H1 (cell line): ENCODE measurements at places on chromosomes 13 and 19. TPM values are rescaled to one million over a fixed set of nuclear protein-coding genes. Genes with fewer than 3 reads are reported as not detected.

HRC gene
- 2.6 and 6.8 TPM in 2 replicates for polyA plus RNA-seq

CAPS gene
- polyA plus RNA-seq = 2.4 and 4.2 TPM in 2 replicates

CBLC gene
- polyA plus RNA-seq = 35.7 and 53.4 TPM in 2 replicates

DNA sequence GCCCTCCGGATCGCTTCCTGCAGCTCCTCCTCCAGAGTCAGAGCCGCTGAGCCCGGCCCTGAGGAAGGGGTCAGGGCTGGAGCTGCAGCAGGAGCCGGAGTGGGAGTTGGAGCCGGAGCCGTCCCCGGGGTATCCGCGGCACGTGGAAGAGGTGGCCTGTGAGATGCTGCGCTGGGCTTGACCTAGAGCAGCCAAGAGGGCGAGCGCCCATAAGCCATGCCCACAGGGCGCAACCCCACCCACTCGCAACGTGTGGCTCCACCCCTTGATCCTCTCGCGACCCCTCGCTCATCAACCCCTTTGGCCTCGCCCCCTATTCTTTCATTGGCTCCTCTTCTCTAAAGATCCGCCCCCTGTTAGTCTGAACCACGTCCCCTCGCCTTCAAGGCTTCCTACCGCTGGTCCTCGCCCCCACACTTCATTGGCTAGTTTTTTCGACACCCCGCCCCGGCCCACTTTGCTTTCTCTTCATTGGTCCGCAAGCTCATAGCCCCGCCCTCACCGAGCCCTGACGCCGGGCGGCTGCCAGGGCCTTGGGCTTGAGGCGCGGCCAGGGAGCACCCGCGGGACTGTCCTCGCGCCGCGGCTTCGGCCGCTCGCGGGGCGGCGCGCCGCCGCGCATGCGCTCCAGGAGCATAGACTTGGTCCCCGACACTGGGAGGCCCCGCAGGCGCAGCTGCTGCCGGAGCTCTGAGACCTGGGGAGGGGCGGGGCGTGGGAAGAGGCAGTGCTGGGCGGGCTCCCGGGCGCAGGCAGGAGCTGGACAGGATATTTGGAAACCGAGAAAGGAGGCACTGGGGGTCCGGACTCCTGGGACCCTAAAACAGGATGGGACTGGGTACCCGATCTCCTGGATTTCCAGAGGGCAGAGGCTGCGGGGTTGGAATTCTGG lies 5.4 kb downstream of the MAMSTR start:
- peaks cover 7% of the 10 kb centered on the region for H3K4me1 ChIP-seq
- no peaks in the 10 kb centered on the region for H3K36me3 ChIP-seq
- peak overlapping the region; percentile 86 for H3K4me3 ChIP-seq

DNA sequence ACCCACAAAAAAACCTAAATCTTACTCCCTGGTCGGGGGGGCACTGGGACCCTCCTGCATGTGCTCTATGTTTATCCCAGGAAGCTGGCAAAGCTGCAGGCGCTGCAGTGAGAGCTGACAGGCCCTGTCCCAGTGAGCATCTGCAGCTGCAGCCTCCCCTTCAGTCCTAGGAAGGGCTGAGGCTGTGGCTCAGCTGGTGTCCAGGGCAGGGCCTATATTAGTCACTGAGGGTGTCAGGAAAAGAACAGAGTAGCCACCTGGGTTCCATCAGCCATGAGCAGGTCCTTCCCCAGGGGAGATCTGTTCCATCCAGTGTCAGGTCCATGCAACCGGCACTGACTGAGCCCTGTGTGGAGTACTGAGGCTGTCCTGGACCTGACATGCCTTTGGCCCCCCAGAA lies 120.5 kb downstream of the TNFRSF19 start:
- H3K27ac ChIP-seq = no peak overlapping the region
- no peak for DNase-seq
- no peaks in the 10 kb centered on the region for H3K4me1 ChIP-seq
- no peaks in the 10 kb centered on the region for H3K27me3 ChIP-seq
- H3K36me3 ChIP-seq = no peaks in the 10 kb centered on the region
- no peak overlapping the region for H3K4me3 ChIP-seq

DNA sequence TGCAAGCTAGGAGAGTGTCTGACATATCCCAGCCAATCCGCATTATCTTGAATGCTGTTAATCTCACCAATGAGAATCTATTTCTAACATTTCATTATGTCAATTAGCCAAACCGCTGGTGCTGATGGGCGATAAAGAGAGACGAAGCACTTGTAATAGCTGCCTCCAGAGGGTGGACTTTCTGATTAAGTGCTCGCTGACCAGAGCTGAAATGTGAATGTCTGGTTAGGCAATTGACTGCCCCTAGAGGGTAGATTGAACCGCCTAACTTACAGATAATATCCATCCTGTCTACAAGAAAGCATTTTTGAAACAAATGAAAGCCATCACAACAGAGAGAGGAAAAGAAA lies 552 bp upstream of the GRWD1 start:
- no peaks in the 10 kb centered on the region for H3K4me1 ChIP-seq
- H3K4me3 ChIP-seq = peak overlapping the region; percentile 92
- H3K27ac ChIP-seq = peak overlapping the region; percentile 62; the same call in 1 of the 2 replicates
- peaks cover 20% of the 10 kb centered on the region for H3K36me3 ChIP-seq
- peak; percentile 53 for DNase-seq

DNA sequence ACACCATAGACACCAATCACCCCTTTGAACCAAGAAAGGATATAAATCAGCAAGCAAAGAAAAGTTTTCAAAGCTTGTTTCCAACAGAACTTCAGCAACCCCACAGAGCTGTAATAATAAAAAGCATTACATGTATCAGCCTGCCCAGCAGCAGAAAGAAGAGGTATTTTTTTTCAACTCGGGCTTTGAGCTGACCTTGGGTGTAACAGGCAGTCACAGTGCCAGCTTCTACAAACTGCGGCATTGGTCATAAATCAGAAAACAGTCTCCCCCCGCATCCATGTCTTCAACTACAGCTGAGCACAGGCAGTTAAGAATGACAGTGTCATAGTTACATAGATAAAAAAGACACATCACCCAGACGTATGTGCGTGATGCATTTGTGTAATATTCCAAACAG lies 671.0 kb upstream of the SLITRK1 start:
- no peaks in the 10 kb centered on the region for H3K36me3 ChIP-seq
- no peak overlapping the region for H3K27ac ChIP-seq
- no peaks in the 10 kb centered on the region for H3K4me1 ChIP-seq
- H3K27me3 ChIP-seq = no peaks in the 10 kb centered on the region
- H3K4me3 ChIP-seq = no peak overlapping the region
- no peak for DNase-seq

DNA sequence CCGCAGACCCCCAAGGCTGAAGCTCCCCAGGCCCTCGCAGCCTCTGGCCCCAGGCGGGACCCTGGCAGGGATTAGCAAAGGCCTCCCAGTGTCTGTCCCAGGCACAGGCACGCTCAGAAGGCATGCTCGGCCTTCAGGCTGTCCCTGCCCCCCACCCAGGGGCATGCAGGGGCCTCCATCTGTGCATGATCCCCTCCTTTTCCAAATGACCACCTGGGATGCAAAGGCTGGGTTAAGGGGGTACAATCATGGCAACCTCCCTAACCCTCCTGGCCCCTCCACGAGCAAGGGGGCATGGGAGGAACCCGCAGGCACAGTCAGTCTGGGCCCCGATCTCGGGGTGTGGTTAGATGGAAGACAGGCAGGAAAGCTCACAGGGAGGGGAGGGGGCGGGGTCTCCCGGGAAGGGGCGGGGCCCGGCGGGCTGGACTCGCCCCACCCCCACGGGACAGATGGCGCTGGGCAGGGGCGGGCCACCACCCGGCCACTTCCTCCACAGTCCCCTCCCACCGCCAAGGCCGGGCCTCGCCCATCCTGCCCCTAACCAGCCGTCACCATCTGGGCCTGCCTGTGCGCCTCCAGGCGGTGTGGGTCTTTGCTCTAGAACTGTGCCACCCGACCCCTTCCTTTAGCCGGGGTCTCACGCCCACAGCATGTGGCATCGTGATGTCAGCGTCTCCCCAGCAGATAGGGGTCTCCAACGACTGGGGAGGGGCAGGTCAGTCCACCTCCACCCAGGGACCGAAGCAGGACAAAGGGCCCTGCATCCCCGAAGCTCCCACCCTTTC lies 7.0 kb upstream of the REXO1 start:
- H3K27ac ChIP-seq = peak overlapping the region; percentile 58
- H3K4me3 ChIP-seq = no peak overlapping the region
- no peaks in the 10 kb centered on the region for H3K4me1 ChIP-seq
- no peaks in the 10 kb centered on the region for H3K27me3 ChIP-seq
- peak; percentile 71 for DNase-seq

DNA sequence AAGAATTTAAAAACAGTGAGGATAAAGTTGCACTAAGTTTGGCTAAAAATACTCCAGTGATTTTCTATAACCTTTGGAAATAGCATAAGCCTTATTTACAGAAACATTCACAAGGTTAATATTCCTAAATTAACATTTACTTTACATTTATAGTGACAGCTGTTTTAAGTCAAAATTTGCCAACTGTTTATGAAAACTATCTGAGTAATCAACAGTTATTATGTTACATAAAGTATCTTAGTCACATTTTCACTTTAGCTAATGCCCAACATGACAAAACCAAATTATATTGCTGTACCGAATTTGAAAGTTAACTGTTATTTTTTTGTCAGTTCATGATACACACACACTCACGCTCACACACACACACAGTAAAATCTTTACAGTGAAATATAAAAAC lies 1.2 kb downstream of the TNFRSF19 start:
- no peaks in the 10 kb centered on the region for H3K36me3 ChIP-seq
- H3K27me3 ChIP-seq = no peaks in the 10 kb centered on the region
- no peak for DNase-seq

DNA sequence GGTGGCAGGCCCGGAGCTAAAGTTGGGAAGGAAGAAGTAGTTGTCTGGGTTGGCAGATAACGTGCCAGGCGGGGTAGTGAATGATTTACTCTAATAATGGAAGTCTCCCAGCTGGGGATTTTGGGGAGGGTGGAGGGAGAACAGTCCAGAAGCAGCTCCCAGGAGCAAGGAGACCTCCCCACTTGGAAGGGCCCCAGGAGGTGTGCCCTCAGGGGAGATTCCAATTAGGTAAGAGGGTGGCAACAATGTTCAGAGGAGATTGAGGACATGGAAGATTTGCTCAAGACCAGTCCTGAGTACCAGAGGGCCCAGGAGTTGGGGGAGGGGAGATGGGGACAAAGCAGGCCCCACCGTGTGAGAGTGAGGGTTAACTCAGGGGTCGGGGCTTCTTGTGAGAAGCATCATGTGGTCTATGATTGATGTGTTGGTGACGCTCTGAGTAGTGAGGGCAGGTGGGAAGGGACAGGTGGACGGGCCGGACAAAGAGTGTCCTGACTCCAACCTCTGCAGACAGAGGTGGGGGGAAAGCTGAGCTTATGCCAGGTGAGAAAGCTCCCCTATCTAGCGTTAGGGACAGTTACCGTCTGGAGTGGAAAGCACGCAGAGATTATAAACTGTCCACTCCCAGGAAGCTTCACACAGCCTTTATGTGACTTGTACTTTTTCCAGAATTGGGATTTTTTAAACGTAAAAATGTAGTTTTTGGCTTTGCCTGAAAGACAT lies 3.5 kb downstream of the SPINT2 start:
- no peak for DNase-seq
- H3K27ac ChIP-seq = no peak overlapping the region
- no peak overlapping the region; the same call in 1 of the 2 replicates for H3K4me3 ChIP-seq
- H3K36me3 ChIP-seq = no peaks in the 10 kb centered on the region
- H3K4me1 ChIP-seq = peaks cover 20% of the 10 kb centered on the region
- H3K27me3 ChIP-seq = no peaks in the 10 kb centered on the region

GRCh38 chr13:46543287-46543686 lies 9.7 kb upstream of the LRCH1 start:
- DNase-seq = no peak
- no peak overlapping the region for H3K4me3 ChIP-seq
- no peaks in the 10 kb centered on the region for H3K27me3 ChIP-seq
- no peaks in the 10 kb centered on the region for H3K4me1 ChIP-seq
- H3K27ac ChIP-seq = no peak overlapping the region

- H3K36me3 ChIP-seq = no peaks in the 10 kb centered on the region; the same call in 1 of the 2 replicates
- no peak for DNase-seq
- no peaks in the 10 kb centered on the region for H3K27me3 ChIP-seq
- no peak overlapping the region for H3K4me3 ChIP-seq
- no peak overlapping the region for H3K27ac ChIP-seq
- H3K4me1 ChIP-seq = no peaks in the 10 kb centered on the region
Measured at GRCh38 chr13:54241719-54242118, 1213.1 kb downstream of the OLFM4 start.
